Hair follicle dermal papilla cell (primary cell): ENCODE measurements at places on chromosomes 12 and 14. TPM values are rescaled to one million over a fixed set of nuclear protein-coding genes. Genes with fewer than 3 reads are reported as not detected.

Gene VDR
- total RNA-seq: 57.0 and 66.0 TPM in 2 replicates

Gene SLCO1A2
- total RNA-seq: not detected in 2 replicates

Gene B4GALNT3
- 0.32 and 0.36 TPM in 2 replicates for total RNA-seq

Gene IAPP
- not detected in 2 replicates for total RNA-seq

Gene DDIT3
- 43.6 and 50.3 TPM in 2 replicates for total RNA-seq
